ENCODE measurements at places on chromosomes 2 and 18. TPM values are rescaled to one million over a fixed set of nuclear protein-coding genes. Genes with fewer than 3 reads are reported as not detected.

- H3K27ac ChIP-seq, result peak overlapping the region; percentile 5
- no peak overlapping the region for H3K4me3 ChIP-seq
- peaks cover 4% of the 10 kb centered on the region for H3K36me3 ChIP-seq
Observed at GRCh38 chr2:37551783-37552182, 119.7 kb downstream of the CDC42EP3 start.

DNA sequence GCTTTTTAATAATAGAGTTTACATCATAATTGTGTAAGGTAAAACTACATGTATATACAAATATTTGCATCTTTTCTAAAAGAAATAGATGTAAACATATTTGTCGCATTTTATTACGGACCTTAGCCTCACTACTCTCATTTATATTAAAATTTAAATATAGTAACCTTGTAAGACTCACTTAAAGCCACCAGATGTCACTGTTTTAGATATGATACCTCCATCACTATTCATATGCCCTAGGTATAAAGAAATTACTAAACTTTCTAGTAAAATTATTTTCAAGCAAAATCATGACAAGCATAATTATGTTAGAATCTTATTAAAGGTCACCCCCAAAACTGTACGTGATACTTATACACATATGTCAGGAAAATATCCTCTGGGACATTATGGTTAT is 674.3 kb upstream of the REG3G start:
- H3K27ac ChIP-seq, result no peak overlapping the region
- DNase-seq, result no peak
- H3K36me3 ChIP-seq, result no peaks in the 10 kb centered on the region
- no peaks in the 10 kb centered on the region for H3K27me3 ChIP-seq
- no peaks in the 10 kb centered on the region for H3K4me1 ChIP-seq
- H3K4me3 ChIP-seq, result no peak overlapping the region

DNA sequence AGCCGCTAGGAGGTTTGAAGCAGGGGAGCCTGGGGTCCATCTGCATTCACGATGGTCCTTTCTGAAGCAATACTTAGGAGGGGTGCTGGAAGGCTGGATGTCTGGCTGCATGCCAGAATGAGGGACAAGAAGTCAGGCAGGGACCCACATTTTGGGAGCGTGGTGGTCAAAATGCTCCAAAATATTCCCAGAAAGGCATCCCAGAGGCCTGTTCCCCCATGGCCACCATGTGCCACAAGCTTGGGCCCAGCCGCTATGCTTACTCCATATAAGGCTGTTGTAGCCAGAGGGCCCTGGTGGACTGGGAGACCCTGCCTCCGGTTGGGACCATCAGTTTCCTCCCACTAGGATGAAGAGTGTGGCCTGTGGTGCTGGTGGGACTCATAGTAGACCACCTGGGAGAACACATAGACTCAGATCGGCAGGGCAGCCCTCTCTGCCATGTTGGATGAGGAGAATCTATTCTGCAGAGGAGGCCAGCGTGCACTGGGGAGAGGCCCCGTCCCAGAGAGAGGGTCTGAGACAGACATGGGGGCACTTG is 3.6 kb upstream of the PROM2 start:
- H3K36me3 ChIP-seq, result no peaks in the 10 kb centered on the region
- H3K27me3 ChIP-seq, result peaks cover 13% of the 10 kb centered on the region
- H3K27ac ChIP-seq, result no peak overlapping the region
- no peaks in the 10 kb centered on the region for H3K4me1 ChIP-seq

DNA sequence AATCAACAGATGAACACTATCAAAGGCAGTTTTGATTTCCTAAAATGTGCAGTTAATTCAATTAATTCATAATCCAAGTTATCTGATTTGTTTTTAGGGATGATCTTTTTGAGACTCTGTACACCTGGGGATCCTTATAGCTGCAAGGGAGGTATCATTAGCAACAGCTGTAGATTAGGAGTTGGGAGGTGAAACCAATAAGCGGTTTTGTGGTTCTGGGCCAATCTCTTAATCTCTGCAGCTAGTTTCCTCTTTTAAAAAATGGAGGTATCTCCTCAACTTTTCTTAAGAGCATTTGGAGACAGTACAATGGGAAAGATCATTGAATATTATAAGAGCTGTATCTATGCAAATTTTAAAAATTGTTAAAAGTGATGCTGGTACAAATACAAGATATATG is 126.0 kb downstream of the MC4R start:
- H3K27ac ChIP-seq, result no peak overlapping the region
- H3K36me3 ChIP-seq, result no peaks in the 10 kb centered on the region
- no peaks in the 10 kb centered on the region for H3K4me1 ChIP-seq
- no peak overlapping the region for H3K4me3 ChIP-seq
- H3K27me3 ChIP-seq, result no peaks in the 10 kb centered on the region

- no peak overlapping the region for H3K4me3 ChIP-seq
- H3K27me3 ChIP-seq, result no peaks in the 10 kb centered on the region
- H3K4me1 ChIP-seq, result peaks cover 13% of the 10 kb centered on the region
- peaks cover 29% of the 10 kb centered on the region for H3K36me3 ChIP-seq
- no peak overlapping the region for H3K27ac ChIP-seq
Observed at GRCh38 chr2:105294844-105295481, 34.6 kb downstream of the TGFBRAP1 start.

GRCh38 chr2:61439241-61440002 is 31.5 kb downstream of the USP34 start:
- peaks cover 39% of the 10 kb centered on the region for H3K4me1 ChIP-seq
- no peak overlapping the region for H3K4me3 ChIP-seq
- peaks cover 5% of the 10 kb centered on the region for H3K36me3 ChIP-seq
- no peak for DNase-seq

- no peaks in the 10 kb centered on the region for H3K27me3 ChIP-seq
- no peak overlapping the region for H3K27ac ChIP-seq
- peaks cover 5% of the 10 kb centered on the region for H3K36me3 ChIP-seq
- H3K4me1 ChIP-seq, result no peaks in the 10 kb centered on the region
- no peak overlapping the region for H3K4me3 ChIP-seq
Observed at GRCh38 chr18:54880395-54881105, 52.3 kb downstream of the RAB27B start.

- H3K36me3 ChIP-seq, result no peaks in the 10 kb centered on the region
- peaks cover 5% of the 10 kb centered on the region for H3K27me3 ChIP-seq
- no peak for DNase-seq
- H3K27ac ChIP-seq, result no peak overlapping the region
Observed at GRCh38 chr2:232994446-232994845, 18.6 kb downstream of the NGEF start.

DNA sequence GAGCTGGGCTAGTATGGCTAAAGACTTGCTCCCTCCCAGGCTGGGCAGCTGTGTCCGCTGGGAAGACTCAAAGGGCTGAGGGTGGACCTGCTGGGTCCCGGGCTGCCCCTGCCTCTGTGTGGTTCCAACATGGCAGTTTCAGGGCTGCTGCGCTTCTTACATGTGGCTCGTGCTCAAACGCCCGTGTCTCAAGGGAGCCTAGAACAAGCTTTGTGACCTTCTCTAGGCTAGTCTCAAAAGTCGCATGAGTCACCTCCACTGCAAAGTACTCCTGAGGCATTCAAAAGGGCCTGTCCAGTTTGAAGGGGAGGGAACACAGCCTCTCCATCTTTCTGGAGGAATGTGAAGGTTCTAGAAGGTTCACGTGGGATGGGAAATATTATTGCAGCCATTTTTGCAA is 44.7 kb upstream of the RAB31 start:
- no peaks in the 10 kb centered on the region for H3K4me1 ChIP-seq
- H3K27me3 ChIP-seq, result peaks cover 18% of the 10 kb centered on the region
- DNase-seq, result no peak
- no peak overlapping the region for H3K4me3 ChIP-seq
- peaks cover 2% of the 10 kb centered on the region for H3K36me3 ChIP-seq
- no peak overlapping the region for H3K27ac ChIP-seq

DNA sequence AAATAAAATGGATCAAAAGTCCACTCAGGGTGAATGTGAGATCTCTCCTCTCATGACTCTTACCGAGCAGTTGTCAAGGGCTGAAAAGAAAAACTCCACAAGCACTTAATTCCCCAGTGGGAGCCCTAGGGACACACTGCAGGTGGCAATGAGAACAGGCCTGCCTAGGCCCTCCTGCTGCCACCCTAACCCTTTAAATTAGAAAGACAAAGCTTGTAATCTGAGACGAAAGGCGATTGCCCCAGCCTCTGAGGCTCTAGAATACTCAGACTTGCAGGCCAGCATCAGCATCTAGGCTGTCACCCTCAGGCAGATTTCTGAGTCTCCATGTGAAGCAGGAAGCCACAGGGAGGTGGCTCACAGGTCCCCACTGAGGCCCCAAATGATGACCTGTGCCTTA is 457.0 kb upstream of the MYT1L start:
- no peak overlapping the region for H3K4me3 ChIP-seq
- peaks cover 2% of the 10 kb centered on the region for H3K4me1 ChIP-seq
- H3K27ac ChIP-seq, result no peak overlapping the region
- no peak for DNase-seq
- peaks cover 15% of the 10 kb centered on the region for H3K27me3 ChIP-seq
- H3K36me3 ChIP-seq, result no peaks in the 10 kb centered on the region

- no peak for DNase-seq
- H3K27ac ChIP-seq, result peak overlapping the region; percentile 88
- H3K36me3 ChIP-seq, result peaks cover 5% of the 10 kb centered on the region
- H3K4me1 ChIP-seq, result peaks cover 7% of the 10 kb centered on the region
Observed at GRCh38 chr18:79356435-79356834, 39.3 kb upstream of the NFATC1 start.

DNA sequence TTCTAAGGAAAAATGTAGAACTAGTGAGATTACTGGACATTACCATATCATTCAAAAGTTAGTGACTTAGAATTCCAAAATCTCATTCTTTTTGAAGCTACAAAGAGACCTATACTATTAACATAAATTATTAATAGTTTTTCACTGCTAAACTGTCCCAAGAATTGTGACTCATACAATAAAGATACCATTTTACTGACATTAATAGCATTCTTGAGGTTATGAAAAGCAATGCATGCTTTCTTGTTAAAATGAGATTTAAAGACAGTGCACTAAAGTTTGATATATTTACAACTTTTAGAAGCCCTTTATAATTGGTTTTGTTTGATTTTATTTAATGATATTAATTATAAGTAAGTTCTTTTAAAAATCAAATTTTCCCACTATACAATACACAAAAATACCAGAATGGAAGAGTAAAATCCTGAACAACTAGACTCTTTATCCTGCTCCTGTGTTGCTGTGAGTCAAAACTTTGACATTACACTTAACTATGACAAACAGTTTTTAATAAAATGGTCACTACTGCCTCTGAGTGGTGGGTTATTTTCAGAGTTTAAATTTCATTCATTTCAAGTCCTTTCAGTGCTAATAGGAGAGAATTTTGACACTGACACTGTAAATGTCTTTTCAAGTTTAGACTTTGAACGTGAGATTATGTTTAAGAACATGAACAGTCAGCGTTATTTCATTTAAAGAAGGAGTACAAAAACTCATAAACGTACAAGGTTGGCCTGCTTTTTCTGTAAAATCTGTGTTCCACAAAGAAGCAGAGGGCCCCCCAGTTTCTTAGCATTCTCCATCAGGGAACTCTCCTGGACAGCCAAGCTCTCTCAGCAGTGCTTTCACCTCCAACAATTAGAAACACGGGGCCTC is 54.5 kb downstream of the FAM124B start:
- no peak overlapping the region for H3K4me3 ChIP-seq
- H3K27me3 ChIP-seq, result peaks cover 44% of the 10 kb centered on the region
- H3K4me1 ChIP-seq, result no peaks in the 10 kb centered on the region
- no peak for DNase-seq

GRCh38 chr2:183409662-183410061 is 285.4 kb downstream of the NUP35 start:
- DNase-seq, result no peak
- no peaks in the 10 kb centered on the region for H3K4me1 ChIP-seq
- H3K4me3 ChIP-seq, result no peak overlapping the region
- no peak overlapping the region for H3K27ac ChIP-seq

DNA sequence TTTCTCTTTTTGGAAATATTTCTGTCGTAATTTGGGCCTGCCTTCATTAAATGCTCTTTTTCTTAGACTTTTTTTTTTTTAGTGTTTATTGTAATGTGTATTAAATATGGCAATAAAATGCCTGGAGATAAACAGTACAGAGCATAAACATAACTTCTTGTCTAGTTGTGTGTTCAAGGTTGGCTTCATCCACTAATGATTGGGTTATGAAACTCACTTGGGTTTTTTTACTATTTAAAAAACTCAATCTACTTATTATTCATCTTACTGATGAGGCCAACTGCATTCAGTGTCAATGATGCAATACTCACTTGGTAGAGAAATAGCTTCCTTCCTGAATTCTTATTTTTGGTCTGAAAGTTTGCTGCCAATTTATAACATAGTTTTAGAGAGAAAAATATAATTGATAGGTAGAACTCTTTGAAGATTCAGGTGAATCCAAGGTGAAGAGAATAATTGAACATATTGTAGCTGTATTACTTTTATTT is 144.2 kb upstream of the NABP1 start:
- H3K27ac ChIP-seq, result no peak overlapping the region
- H3K4me1 ChIP-seq, result no peaks in the 10 kb centered on the region
- H3K27me3 ChIP-seq, result peaks cover 10% of the 10 kb centered on the region
- no peak for DNase-seq
- no peak overlapping the region for H3K4me3 ChIP-seq
- H3K36me3 ChIP-seq, result no peaks in the 10 kb centered on the region

- no peaks in the 10 kb centered on the region for H3K4me1 ChIP-seq
- no peaks in the 10 kb centered on the region for H3K36me3 ChIP-seq
- H3K4me3 ChIP-seq, result no peak overlapping the region
- no peak overlapping the region for H3K27ac ChIP-seq
- peaks cover 59% of the 10 kb centered on the region for H3K27me3 ChIP-seq
Observed at GRCh38 chr2:118784860-118785259, 62.6 kb downstream of the EN1 start.

GRCh38 chr2:115303-115702 is 69.0 kb upstream of the FAM110C start:
- no peak overlapping the region for H3K4me3 ChIP-seq
- no peaks in the 10 kb centered on the region for H3K36me3 ChIP-seq
- peaks cover 2% of the 10 kb centered on the region for H3K4me1 ChIP-seq

- H3K27me3 ChIP-seq, result peaks cover 32% of the 10 kb centered on the region
- no peak overlapping the region for H3K27ac ChIP-seq
- DNase-seq, result no peak
- H3K4me3 ChIP-seq, result no peak overlapping the region
- H3K4me1 ChIP-seq, result no peaks in the 10 kb centered on the region
Observed at GRCh38 chr18:51490860-51491259, 293.4 kb upstream of the MEX3C start.

DNA sequence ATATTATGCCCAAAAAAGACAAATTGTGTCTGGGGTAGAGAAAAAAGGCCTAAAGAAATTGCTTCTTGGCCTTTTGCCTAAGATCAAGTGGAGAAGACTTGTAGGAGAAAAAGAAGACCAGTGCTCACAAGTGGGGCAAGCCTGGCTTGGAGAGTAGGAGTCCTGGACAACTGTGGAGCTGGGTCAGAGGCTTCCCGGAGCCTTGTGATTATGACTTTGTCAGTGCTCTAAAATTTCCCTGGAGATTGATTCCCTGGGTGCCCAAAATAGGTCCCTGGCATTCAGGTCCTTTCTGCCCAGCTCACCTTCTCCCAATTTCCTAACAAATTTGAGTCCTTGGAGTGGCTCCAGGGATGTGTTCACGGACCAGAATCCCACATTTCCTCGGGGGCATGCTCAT is 787 bp upstream of the TRIM54 start:
- DNase-seq, result no peak
- H3K4me3 ChIP-seq, result no peak overlapping the region
- H3K27me3 ChIP-seq, result peaks cover 62% of the 10 kb centered on the region

TOGARAM2 gene
- 4.2 TPM for total RNA-seq

CYP26B1 gene
- not detected for total RNA-seq

LBX2 gene
- total RNA-seq, result not detected

UGT1A10 gene
- total RNA-seq, result not detected

MDH1B gene
- total RNA-seq, result not detected

ALPP gene
- 0.29 TPM for total RNA-seq

SCYGR4 gene
- not detected for total RNA-seq

DPP4 gene
- total RNA-seq, result 57.3 TPM

LIPG gene
- not detected for total RNA-seq

PHLPP1 gene
- 9.0 TPM for total RNA-seq

ATP6V1B1 gene
- total RNA-seq, result not detected

NOSTRIN gene
- not detected for total RNA-seq

VWC2L gene
- not detected for total RNA-seq

CSRNP3 gene
- total RNA-seq, result not detected

G6PC2 gene
- not detected for total RNA-seq

B3GNT7 gene
- total RNA-seq, result 0.37 TPM

LAMA1 gene
- total RNA-seq, result not detected

Data from T-helper 17 cell (primary cell).